ENCODE measurements at places on chromosomes 1 and 21. TPM values are rescaled to one million over a fixed set of nuclear protein-coding genes. Genes with fewer than 3 reads are reported as not detected.

Gene COL11A1
- total RNA-seq, result 58.3 TPM

DNA sequence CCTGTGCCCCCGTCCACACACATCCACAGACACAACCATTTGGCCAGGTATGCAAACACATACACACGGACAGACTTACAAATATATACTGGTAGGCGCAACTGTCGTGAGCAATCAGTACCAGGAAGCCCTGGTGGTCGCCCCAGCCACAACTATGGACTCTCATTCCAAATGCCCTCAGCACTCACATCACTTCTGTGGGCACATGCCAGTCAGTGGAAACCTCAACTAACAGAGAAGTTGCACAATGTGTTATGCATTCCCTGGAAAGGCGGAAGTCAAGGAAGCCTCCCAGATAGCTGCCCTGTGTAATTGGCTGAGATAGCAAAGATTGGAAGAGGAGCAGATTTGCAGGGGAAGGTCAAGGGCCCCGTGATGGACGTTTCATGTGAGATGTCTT is 1.4 kb upstream of the HEYL start:
- peaks cover 22% of the 10 kb centered on the region for H3K4me1 ChIP-seq
- H3K36me3 ChIP-seq, result no peaks in the 10 kb centered on the region
- no peak overlapping the region for H3K27ac ChIP-seq
- H3K27me3 ChIP-seq, result peaks cover 66% of the 10 kb centered on the region
- no peak for DNase-seq
- no peak overlapping the region for H3K4me3 ChIP-seq

GRCh38 chr1:203692565-203693470 is 66.2 kb downstream of the ATP2B4 start:
- peak overlapping the region; percentile 70 for H3K4me3 ChIP-seq
- peaks cover 33% of the 10 kb centered on the region for H3K4me1 ChIP-seq
- H3K27me3 ChIP-seq, result no peaks in the 10 kb centered on the region
- no peak for DNase-seq

DNA sequence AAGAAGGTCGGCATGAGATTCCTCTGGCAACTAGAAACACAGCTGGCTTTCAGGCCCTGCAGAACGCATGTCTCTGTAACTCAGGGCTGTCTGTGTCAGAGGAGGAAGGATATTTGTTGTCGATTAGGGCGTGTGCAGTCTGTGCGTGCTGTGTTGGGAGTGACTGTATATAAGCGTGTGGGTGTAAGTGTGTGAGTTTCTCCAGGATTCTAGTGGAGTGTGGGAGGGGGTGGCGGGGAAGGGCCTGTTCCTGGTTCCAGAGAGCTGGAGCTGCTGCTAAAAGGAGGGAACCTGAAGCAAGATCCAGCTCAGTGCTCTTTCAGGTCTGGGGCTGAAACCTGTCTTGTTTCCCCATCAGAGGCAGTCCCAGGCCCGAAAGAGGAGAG is 74.3 kb downstream of the SLC16A1 start:
- no peaks in the 10 kb centered on the region for H3K36me3 ChIP-seq
- peaks cover 18% of the 10 kb centered on the region for H3K4me1 ChIP-seq
- H3K4me3 ChIP-seq, result peak overlapping the region; percentile 17
- no peak for DNase-seq

DNA sequence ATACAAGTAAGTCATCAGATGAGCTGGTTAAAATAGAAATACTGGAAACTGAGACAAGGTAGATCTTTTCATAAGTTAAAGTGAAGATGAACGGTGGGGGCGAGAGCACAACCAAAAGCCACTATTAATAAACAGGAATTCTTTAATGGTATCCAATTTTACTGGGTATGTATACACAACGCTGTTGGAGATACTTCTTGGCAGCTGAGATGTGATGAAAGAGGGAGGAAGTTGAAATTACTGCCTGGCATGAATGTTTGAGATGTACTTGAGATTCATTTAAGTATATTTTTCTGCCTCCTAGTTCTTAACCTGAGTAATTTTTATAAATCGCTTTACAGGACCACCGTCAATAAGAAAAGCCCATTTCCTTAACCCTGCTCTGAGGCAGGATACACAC is 110.0 kb upstream of the ZRANB2 start:
- H3K36me3 ChIP-seq, result no peaks in the 10 kb centered on the region
- no peak overlapping the region for H3K4me3 ChIP-seq
- H3K27me3 ChIP-seq, result no peaks in the 10 kb centered on the region

GRCh38 chr1:27132147-27132546 is 22.8 kb downstream of the SLC9A1 start:
- no peak overlapping the region for H3K4me3 ChIP-seq
- H3K27me3 ChIP-seq, result no peaks in the 10 kb centered on the region
- no peak for DNase-seq

DNA sequence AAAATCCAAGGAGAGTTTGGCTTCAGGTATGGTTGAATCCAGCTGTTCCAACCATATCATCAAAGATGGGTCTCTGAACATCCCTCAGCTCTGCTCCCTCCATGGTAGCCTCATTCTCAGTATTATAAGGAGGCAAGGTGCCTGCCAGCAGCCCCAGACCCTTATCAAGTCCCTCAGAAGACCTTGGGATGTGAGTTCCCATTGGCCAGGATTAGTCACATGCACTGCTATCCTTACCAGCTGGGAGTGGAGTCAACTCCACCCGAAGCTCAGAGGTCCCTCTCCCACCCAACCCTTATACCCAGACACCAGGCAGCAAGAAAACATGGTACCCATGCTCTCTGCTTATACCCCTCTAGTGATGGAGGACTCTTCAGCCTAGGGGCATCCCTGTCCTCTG is 153.7 kb upstream of the ZBTB40 start:
- no peak overlapping the region for H3K27ac ChIP-seq
- no peak overlapping the region for H3K4me3 ChIP-seq

DNA sequence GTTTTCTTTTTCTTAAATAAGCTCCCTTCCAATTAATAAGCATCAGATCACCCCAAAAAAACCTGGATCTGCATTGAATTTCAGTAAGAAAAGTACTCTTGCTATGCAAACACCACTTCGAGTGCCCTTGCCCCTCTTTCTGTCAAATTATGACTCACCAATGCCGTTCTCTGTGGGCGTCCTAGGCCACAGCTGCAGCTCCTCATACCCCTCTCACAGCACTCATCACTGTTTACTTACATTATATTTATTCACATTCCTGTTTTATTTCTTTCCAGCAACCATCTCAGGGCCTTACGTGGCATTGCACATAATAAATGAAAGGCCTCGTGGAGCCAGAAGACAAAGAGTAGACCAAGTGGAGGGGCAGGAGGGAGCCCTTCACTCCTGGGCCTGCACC is 99.1 kb upstream of the CTTNBP2NL start:
- no peaks in the 10 kb centered on the region for H3K36me3 ChIP-seq
- peaks cover 26% of the 10 kb centered on the region for H3K27me3 ChIP-seq
- H3K4me1 ChIP-seq, result no peaks in the 10 kb centered on the region

Gene MNDA
- not detected for total RNA-seq

DNA sequence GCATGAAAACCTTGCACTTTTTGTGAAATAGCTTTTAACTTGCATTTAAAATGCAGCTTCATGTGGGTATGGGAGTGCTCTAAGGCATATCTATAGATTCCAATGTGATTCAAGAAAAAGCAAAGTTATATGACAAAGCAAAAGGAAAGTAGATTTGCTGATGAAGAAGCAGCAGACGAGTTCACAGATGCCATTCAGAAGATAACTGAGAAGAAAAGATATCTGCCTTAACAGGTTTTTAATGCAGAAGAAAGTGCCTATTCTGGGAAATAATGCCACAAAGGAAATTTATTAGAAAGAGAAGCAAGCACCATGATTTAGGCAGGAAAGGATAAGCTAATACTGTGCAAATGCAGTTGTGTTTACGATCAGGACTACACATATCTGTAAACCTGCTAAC is 68.1 kb downstream of the PHTF1 start:
- DNase-seq, result no peak
- no peaks in the 10 kb centered on the region for H3K4me1 ChIP-seq
- H3K36me3 ChIP-seq, result peaks cover 53% of the 10 kb centered on the region
- H3K4me3 ChIP-seq, result no peak overlapping the region
- H3K27me3 ChIP-seq, result no peaks in the 10 kb centered on the region
- no peak overlapping the region for H3K27ac ChIP-seq

Gene SPRR2E
- not detected for total RNA-seq

GRCh38 chr1:105027838-105028471 is 1278.3 kb downstream of the AMY1C start:
- DNase-seq, result no peak
- H3K4me3 ChIP-seq, result no peak overlapping the region
- no peaks in the 10 kb centered on the region for H3K36me3 ChIP-seq
- H3K4me1 ChIP-seq, result no peaks in the 10 kb centered on the region
- H3K27ac ChIP-seq, result no peak overlapping the region

DNA sequence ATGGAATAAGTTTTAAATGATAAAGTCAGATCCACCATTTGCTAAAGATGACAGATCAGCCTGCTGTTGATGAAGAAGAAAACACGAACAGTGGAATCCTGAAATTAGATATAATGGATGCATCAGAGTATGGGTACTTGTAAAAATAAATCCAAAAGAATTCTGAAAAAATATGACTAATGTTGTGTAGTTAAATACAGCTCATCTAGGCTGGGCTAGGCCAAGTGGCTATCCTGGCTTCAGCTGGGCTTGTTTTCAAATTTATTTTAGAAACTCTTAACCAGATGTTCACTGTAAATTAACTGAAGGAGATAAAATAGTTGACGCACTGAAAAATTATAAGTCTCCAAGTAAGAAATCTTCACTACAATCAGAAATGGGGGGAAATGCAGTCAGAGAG is 7.4 kb upstream of the RGS2 start:
- H3K27me3 ChIP-seq, result no peaks in the 10 kb centered on the region
- no peaks in the 10 kb centered on the region for H3K36me3 ChIP-seq
- H3K27ac ChIP-seq, result no peak overlapping the region
- DNase-seq, result no peak

DNA sequence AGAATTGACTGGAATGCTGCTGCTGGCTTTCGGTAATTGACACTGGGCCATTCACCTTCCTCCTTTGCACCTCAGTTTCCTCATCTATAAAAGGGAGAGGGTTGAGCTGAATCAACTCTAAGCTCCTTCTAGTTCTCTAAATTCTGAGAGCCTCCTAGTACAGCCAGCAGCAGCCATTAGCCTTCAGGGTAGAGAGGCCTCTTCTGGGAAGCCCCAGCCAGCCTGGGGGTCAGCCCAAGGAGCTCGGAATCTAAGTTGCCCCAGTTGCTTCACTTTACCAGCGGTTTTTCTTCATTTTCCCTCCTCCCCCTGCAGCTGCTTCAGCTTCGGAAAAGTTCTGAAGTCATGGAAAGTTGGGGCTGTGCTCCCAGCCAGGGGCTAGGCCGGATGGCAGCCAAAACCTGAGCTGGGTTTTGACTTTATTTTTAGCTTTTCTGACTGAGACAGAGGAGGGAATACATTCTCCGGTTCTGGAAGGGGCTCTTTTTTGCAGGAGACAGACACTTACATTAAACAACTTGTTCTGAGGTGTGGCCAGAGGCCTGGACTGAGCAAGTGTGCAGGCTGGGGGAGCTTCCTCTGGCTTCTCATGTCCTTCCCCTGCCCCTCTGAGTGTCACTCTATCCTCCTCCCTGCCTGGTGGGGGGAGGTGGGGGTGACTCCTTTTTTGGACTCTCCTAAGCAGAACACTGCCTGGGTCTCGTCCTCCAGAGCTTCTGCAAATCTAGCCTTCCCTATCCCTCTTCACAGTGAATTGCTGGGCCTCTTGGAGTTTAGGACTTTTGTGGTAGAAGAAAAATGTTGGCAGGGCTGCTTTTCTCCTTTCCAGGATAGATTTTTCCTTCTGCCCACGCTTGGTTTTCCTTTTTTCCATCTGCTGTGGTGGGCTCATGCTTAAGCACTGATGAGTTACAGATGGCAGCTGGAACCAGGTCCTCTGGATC is 14.4 kb downstream of the LMNA start:
- peak overlapping the region; percentile 42 for H3K4me3 ChIP-seq
- no peaks in the 10 kb centered on the region for H3K27me3 ChIP-seq
- no peaks in the 10 kb centered on the region for H3K36me3 ChIP-seq
- no peak for DNase-seq
- H3K27ac ChIP-seq, result peak overlapping the region; percentile 98
- H3K4me1 ChIP-seq, result peaks cover 34% of the 10 kb centered on the region

DNA sequence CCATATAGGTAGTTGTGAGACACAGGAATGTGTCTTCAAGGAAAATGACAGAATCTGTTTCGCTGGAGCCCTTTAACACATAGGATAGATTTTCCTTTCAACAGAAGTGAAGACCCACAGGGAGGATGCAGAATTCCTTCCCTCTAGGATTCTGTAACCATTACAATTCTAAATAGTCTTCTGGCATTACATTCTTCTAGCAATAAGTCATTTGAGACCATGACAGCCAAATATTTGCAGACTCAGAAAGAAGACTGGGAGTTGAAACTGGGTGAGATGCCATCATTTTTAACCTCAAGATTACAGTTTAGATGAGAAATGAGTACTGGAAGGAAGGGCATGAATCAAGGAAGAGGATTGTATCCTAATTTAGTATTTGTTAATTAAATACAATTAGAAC is 61.6 kb downstream of the ZBTB18 start:
- H3K27me3 ChIP-seq, result peaks cover 3% of the 10 kb centered on the region
- H3K36me3 ChIP-seq, result no peaks in the 10 kb centered on the region
- peaks cover 14% of the 10 kb centered on the region for H3K4me1 ChIP-seq
- DNase-seq, result no peak

DNA sequence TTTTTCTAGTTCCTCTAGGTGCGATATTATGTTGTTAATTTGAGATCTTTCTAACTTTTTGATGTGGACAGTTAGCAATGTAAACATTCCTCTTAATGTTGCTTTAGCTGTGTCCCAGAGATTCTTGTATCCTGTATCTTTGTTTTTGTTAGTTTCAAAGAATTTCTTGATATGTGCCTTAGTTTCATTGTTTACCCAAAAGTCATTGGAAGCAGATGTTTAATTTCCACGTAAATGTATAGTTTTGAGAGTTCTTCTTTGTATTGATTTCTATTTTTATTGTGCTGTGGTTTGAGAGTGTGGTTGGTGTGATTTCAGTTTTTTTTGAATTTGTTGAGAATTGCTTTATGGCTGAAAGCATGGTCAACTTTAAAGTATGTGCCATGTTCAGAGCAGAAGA is 319.4 kb downstream of the PTBP2 start:
- no peaks in the 10 kb centered on the region for H3K36me3 ChIP-seq
- H3K27me3 ChIP-seq, result no peaks in the 10 kb centered on the region
- no peak for DNase-seq
- no peaks in the 10 kb centered on the region for H3K4me1 ChIP-seq
- H3K4me3 ChIP-seq, result no peak overlapping the region

Gene KRTAP7-1
- not detected for total RNA-seq

DNA sequence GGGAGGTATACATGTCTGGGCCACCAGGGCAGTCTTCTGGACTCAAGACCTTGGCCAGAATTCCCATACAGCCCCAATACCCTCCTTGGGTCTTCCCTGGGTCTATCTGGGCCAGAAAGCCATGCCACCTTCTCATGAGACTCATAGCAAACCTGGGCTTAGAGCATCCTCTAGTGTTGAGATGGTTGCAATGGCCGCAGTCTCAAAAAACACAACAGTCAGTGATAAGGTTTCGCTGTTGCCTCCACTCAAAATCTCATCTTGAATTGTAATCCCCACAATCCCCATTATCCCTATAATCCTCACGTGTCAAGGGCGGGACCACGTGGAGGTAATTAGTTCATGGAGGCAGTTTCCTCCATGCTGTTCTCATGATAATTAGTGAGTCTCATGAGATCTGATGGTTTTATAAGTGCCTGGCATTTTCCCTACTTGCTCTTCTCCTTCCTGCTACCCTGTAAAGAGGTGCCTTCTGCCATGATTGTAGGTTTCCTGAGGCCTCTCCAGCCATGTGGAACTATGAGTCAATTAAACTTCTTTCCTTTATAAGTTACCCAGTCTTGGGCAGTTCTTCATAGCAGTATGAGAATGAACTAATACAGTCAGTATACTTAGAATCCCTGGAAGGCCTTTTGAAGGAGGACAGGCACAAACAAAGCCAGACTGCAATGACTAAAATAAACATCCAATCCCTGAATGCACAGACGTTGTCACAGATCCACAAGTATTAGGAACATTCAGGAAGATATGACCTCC is 77.0 kb downstream of the CTH start:
- no peaks in the 10 kb centered on the region for H3K36me3 ChIP-seq
- DNase-seq, result no peak
- no peak overlapping the region for H3K4me3 ChIP-seq
